ENCODE measurements at places on chromosomes 11 and 22.
A peak's percentile ranks its signal among the peaks of the same experiment; 100 is the strongest.

- peak; percentile 10 for DNase-seq
Measured at GRCh38 chr11:69220561-69221051, 64.9 kb downstream of the SMIM38 start.

- no peak for DNase-seq
Measured at GRCh38 chr22:40637183-40638150, 948 bp upstream of the MRTFA start.

DNA sequence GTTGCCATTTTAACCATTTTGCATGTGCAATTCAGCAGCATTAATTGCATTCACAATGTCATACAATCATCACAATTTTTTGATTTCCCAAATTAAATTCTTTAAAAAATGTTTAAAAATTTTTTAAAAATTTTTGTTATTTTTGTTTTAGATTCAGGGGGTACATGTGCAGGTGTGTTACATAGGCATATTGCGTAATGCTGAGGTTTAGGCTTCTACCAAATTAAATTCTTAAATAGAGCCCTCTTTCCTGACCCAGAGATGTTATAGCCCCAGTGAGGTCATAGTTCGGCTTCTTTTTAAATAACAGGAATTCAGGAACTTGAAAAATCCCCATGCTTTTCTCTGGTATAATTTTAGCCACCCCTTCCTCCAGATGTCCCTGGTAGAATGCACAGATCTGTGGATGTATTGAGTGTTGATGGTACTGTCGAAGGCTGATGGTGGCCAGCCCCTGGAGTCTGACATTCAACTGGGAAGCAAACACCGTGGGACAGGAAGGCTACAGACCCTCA, 11.3 kb upstream of the AMPD3 start:
- DNase-seq, result no peak

GRCh38 chr22:47275605-47276449, 513.4 kb downstream of the TBC1D22A start:
- no peak for DNase-seq

GRCh38 chr22:28607795-28608194, 71.8 kb downstream of the TTC28 start:
- no peak for DNase-seq

GRCh38 chr11:17171343-17171742, 36.4 kb downstream of the PIK3C2A start:
- no peak for DNase-seq

GRCh38 chr11:67303132-67303834, at the start of gene SSH3:
TSS of gene SSH3 (plus strand) at chr11:67303530. CDS start at chr11:67303626, 96 bp downstream.
- peak; percentile 64 for DNase-seq

DNA sequence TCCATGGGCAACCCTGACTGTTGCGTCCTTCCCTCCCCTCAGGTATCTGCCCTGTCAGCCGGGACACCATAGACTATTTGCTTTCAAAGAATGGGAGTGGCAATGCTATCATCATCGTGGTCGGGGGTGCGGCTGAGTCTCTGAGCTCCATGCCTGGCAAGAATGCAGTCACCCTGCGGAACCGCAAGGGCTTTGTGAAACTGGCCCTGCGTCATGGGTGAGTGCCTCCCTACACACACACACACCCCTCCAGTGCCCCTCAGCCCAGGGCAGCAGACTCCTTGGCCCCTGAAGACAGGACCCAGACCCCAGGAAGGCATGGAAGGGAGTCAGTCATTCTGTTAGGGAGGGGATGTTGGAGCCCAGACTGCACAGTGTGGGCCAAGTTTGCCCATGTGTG, 17.9 kb upstream of the UVRAG start:
- no peak for DNase-seq

- DNase-seq, result no peak
Measured at GRCh38 chr22:28670756-28671155, 8.9 kb downstream of the TTC28 start.

- DNase-seq, result no peak
Measured at GRCh38 chr11:27064086-27064485, 23.5 kb downstream of the BBOX1 start.

DNA sequence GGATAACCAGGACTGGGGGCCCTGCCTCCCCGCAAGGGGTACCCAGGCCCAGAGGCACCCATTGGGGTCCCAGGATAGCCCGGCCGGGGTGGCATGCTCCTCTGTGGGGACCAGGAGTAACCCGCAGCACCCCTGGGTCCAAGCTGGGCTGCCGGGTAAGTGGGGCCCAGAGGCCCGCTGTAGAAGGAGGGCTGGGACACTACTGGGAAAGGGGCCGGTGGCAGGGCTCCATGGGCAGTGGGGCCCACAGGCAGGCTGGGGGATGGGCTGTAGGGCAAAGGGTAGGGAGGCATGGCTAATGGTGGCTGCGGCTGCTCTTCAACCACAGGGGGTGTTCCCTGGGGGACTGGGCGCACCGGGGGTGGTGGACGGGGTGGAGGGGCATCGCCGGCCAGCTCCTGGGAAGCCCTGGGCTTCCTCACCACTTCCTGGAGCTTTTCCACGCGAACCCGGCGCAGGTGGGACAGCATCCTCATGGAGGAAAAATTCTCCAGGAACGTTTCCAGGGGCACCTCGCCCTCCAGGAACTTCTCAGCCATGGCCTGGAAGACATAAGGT, 29.1 kb downstream of the VPS37C start:
- no peak for DNase-seq

DNA sequence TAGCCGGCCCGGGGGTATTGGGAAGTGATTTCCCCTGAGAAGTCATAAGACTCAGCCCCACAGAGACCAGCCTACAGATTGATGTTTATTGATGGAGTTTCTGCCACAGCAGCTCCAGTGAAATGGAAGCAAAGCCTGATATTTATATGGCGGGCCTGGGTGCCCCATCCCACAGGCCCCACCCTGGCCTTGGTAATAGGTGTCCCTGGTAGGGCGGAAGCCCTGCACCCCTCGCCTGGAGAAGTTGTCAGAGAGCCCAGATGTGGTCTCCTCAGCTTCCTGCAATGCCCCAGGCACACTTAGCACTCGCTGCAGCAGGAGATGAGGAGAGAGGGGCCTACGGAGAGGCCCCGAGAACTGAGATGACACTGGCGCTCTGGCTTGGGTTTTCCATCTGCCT, 107.4 kb downstream of the MORC2 start:
- DNase-seq, result no peak

DNA sequence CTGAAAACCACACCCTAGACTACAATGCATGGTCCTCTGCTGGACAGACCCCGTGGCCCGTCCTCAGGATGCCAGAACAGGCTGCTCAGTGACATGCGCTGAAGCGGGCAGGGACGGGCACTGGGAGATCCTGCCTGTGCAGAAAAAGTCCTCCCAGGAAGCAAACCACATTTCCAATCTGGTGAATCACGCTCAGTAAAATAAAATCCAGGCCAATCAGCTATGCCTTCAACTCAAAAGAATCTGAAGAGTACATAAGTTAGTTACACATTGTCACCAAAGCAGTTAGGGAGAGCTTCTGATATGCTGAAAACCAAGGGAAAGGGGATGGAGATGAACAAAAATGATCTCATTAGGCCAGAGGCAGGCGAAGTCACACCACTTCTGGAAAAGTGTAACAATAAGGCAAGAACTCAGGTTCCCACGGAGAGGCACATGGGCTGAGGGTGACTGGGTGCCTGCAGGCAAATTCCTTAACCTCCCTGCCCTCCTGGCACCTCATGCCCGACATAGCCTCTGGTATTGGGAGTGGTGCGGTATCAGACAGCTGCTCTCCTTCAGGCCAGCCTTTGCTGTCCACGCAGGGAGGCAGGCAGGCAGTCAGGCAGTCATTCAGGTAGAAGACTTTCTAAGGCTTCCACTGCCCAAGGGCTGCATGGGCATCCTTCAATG, 66.4 kb downstream of the APOL5 start:
- DNase-seq, result no peak

DNA sequence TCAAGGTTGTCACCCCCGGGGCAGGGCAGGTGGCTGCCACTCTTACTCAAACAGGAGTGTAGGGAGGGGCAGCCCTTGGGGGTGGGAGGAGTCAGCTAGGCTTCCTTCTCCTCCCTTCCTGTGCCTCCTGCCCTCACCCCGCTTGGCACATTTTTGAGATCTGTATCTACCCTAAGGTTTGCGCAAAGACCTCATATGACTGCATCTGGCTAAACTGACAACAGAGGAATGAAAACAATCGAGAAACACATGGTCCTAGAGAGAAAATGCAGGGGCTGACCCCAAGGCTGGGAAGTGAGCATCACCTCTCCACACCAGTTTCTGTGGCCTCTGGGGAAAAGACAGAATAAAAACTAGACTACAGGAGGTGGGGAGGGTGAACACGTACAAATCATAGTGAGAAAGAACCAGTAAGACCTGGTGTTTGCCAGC, 28.1 kb downstream of the IGSF9B start:
- no peak for DNase-seq

DNA sequence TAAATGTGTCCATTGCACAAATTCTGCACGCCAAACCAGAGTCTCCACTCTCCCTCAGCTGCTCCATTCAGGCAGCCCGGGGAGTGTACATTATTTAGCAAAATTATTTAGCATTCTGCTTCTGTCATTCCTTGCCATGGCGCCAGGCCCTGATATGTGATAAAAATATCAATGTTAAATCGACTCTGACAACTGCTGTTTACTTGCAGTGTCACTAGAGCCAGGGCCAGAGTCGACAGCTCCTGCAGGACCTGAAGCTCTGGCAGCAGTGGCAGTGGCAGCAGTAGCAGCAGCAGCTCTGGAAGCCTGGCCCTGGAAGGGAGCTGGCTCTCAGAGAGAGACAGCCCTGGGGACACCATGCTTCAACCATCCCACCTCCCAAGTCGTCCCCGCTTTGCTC, 224.5 kb downstream of the BUD13 start:
- DNase-seq, result no peak

GRCh38 chr11:68383976-68384501, 71.6 kb downstream of the LRP5 start:
- DNase-seq, result peak; percentile 72

DNA sequence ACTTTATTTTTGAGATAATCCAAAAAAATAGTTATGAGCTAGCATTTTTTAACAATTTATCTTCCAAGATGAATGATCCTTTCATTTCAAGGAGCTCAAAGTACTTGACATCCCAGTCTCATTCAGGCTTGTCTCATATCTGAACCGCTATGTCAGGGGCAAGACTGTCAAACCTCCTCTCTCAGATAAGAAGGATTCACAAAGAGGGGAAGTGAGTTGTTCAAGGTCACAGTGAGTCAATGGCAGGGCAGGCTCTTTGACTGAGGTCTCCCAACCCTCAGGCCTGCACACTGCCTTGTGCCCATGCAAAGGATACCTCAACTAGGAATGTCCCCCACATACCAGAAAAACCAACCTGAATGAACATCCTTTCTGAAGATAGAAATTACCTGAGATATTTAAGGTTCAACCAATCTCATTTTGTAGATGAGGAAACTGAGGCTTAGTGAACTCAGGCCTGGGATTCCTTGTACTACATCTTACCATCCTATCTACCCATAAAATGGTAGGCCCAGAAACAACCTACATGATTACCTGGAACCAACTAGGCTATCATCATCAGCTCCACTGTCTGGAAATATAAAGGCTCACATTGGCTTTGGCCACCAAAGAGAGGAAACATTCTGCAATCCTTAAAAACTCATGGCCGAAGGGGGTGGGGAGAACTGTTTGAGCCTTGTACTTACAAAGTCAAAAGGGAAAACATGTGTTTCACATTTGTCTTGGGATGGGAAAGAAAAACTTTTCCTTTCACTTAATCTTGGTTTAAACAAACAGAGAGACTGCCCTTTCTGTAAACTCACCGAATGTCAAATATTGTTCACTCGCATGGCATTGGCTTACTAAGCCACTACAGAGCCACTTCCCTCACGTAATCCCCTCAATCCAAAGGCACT, 51.1 kb downstream of the LIF start:
- no peak for DNase-seq

- no peak for DNase-seq
Measured at GRCh38 chr11:37858398-37858797, 1260.4 kb upstream of the RAG2 start.

GRCh38 chr11:34284156-34284555, 73.7 kb downstream of the ABTB2 start:
- no peak for DNase-seq

DNA sequence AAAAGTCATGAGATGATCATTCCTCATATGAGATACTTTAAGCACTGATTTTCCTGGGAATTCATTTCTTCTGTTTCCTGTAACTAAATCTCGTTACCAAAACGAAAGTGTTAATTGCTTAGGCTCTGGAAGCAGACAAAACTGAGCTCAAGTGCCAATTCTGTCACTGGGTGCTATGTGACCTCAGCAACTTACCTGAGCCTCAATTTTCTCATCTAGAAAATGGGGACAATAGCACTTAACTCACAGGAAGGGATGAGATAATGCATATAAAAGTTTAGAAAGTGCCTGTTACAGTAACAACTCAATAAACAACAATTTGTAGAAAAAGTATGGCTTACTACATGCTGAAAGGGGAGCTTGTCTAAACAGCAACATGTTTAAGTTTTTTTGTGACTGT, 170.2 kb upstream of the MTMR2 start:
- DNase-seq, result no peak

GRCh38 chr11:67371189-67371910, 2.0 kb downstream of the CLCF1 start:
- peak; percentile 53 for DNase-seq

GRCh38 chr11:83292709-83293456, 6.7 kb upstream of the CCDC90B start:
- DNase-seq, result no peak

DNA sequence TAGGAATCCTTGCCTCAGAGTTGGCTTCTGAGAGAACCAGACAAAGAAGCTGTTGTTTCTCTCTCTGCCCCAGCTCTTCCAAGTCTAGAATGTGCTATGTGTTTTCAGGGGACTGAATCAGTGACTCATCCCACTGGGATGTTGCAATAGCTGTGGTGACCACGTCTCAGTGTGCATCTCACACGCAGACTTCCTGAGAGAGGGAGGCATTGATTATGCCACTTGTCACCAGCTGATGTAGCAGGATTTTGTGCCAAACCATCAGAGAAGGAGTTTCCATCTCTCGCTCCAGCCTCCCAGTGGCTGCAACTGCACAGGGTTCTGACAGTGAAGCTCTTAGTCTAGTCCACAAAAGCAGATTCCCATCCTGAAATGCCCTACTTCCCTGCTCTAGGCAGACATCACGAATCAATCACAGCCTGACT, 455.8 kb downstream of the MIAT start:
- DNase-seq, result peak; percentile 67

All from uterus (tissue), 4 donors.